ENCODE measurements at places on chromosomes 11 and 22.
A peak's percentile ranks its signal among the peaks of the same experiment; 100 is the strongest.

DNA sequence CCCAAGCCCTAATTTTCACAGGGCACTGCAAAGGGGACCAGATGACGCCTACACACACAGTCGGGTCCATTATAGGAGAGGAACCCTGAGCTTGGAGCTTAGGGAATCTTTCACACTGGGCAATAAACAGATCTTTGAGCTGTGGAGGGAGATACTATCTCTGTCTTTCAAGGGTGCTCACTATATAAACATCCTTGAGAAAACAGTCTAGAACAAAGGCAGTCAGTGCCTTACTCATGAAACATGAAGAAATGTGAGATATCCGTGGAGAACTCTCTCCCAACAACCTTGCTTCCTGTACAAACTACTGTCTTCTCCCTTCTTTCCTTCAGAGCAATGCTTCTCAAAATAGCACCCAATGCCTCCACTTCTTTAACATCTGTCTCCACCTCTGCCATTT is 109.0 kb upstream of the APOA1 start:
- DNase-seq, result no peak

- no peak for DNase-seq
Observed at GRCh38 chr22:30183861-30184278, 62.7 kb downstream of the LIF start.

GRCh38 chr22:41989246-41989645 is 9.3 kb upstream of the WBP2NL start:
- DNase-seq, result no peak

- no peak for DNase-seq
Observed at GRCh38 chr11:107493117-107493516, 35.5 kb upstream of the CWF19L2 start.

DNA sequence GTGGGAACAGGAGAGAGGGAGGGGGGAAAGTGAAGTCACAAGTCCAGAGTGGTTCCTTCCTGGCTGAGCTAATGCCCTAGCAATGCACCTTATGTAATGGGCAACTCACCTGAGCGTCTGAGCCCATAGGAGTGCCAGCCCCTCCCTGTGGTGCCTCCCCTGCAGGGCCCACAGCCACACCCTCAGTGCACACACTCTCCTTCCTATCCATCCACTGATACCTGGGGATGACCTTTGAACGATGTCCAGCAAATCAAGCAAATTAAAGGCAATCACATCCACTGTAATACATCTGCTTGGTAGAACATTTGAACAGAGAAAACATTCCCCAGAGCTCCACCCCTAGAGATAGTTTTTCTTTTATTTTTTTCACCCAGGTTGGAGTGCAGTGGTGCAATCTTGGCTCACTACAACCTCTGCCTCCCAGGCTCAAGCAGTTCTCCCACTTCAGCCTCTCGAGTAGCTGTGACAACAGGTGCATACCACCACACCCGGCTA is 19.6 kb upstream of the MICAL2 start:
- no peak for DNase-seq

- DNase-seq, result peak; percentile 73
Observed at GRCh38 chr11:127627629-127628457, 627.3 kb upstream of the KIRREL3 start.

DNA sequence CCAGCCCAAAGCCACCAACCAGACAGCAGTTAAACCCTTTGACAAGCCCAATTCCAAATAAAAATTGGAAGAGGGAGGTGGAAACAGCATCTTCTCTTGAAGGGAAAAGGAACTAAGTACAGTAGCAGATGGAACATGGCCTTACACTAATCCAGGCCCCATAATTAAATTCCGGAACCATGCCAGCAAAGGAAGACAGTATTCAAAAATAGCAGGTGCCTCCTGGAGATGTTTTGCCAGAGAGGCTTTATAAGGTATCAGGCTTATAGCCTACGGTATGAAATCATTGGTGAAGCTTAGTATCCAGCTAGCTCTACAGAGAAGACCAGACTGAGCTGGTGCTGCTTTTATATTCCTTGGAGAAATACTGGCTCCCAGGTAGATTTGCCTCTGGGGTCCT is 344.1 kb upstream of the API5 start:
- DNase-seq, result no peak

GRCh38 chr11:34213366-34213765 is 107.9 kb downstream of the NAT10 start:
- DNase-seq, result no peak

- DNase-seq, result no peak
Observed at GRCh38 chr22:50477923-50478322, 3.1 kb upstream of the SBF1 start.

- no peak for DNase-seq
Observed at GRCh38 chr11:117684111-117684510, 112.9 kb downstream of the DSCAML1 start.

DNA sequence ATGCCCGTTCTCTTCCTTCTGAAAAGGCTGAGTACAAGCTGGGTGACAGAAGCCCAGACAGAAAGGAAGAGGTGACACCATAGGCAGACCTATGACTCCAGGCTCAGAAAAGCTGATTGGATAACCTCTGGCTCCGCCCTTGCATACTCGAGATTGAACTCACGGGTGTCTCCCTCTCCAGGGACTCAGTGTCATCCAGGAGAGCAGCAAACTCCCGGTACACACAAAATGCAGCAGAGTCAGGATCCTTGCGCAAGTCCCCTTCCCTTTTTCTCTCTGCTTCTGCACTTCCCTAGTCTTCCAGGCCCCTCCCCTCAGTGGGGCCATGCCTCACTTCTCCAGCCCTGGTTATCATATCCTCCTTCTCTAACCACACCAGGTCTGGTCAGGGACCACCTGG is 9.8 kb downstream of the SCN4B start:
- DNase-seq, result no peak

DNA sequence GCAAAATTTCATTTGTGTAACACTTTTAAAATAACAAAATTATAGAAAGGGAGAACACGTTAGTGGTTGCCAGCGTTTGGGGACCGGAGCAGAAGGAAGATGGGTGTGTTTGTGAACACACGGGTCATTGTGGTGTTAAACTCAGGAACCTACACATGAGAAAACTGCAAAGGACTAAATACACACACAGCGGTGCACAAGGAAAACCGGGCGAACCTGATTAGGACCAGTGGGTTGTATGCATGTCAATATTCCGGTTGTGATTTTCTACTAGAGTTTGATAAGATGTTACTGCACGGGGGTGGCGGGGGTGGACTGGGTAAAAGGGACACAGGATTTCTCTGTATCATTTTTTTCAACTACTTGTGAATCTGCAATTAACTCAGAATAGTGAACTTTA is 351.2 kb downstream of the OPCML start:
- no peak for DNase-seq

DNA sequence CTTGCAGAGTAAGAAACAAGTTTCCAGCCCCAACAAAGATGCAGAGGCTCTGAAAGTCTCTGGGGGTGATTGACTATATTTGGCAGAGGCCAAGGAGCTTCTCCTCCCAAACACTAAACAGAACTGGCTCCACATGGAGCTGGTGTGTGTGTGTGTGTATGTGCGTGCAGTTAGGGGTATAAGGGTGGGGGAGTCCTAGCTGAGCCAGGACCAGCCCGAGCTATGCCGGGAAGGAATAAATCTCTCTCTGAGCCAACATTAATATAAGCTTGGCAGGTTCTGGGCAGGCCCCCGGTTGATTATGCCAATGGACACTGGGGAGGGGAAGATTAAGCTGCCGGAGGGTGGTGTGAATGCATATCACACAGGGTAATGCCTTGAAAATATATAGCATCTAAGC is 324.2 kb downstream of the MIAT start:
- no peak for DNase-seq

- no peak for DNase-seq
Observed at GRCh38 chr11:100889758-100890157, 202.7 kb downstream of the ARHGAP42 start.

DNA sequence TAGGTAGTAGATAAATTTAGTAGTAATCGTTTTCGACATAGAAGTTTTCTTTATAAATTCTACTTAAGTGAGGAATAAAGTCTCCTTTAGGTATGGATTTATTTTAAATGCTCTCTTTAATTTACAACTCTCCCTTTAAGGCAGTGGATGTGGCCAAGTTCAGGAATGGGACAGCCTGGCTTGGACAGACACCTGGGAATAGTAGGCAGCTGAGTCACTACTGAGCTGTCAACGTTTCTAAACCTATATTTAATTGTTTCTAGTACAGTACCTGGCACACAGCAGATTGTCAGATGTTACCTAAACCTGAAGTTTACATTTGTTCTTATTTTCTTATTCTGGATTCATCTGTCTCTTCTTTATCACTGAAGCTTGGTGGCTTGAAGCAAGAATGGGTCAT is 85.1 kb downstream of the DEPDC5 start:
- no peak for DNase-seq

DNA sequence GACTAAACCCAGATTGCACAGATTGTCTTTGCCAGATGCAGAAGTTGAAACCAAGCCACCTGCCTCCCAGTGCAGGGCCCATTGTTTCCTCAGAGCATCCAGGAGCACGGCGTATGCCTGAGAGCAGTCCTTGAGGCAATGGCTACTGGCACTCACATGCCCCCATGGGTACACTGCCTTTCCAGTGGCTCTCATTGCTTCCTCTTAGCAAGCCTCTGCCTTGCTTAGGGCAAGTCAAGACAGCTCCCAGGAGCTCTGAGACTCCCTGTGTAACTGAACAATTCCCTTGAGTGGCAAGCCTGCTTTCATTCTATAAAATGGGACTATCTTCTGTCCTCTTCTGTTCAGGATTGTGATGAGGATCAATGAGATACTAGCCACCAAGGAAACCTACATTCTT is 4.1 kb downstream of the SYTL2 start:
- no peak for DNase-seq

- DNase-seq, result no peak
Observed at GRCh38 chr22:21672107-21672629, 6.4 kb downstream of the PPIL2 start.

DNA sequence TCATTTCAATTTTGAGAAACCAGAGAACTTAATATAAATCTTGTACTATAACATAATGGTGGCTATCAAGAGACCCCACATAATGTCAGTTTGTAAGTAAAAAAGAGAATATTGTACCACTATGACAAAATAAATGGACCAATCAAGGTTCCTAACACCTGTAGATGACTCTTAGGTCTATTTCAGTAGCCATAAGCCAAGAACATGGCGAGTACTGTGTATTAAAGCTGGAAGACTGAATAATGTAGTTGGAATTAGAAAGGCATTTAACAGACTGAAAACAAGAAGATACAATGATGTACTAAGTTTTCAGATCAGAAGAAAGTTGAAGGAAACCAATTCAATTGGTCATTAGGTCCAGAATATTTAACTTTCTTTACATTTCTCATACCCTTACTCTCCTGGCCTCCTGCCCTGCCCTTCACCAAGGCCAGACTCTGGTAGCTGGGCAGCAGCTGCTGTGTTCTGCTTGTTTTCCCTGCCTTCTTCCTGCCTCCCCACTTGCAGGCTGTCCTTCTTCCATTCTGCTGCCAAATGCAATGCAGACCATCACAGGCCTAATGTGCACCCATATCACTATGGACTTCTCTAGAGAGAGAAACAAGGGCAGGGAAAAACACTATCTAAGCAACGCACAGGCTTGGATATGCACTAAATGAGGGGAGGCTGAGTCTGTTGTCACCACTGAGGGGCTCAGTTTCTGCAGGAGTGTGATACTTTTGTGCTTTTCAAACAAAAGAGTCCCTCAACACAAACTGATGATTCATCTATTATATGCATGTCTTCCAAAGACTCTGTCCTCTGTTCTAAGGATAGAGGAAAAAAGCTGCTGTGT is 60.1 kb downstream of the RAB30 start:
- no peak for DNase-seq

DNA sequence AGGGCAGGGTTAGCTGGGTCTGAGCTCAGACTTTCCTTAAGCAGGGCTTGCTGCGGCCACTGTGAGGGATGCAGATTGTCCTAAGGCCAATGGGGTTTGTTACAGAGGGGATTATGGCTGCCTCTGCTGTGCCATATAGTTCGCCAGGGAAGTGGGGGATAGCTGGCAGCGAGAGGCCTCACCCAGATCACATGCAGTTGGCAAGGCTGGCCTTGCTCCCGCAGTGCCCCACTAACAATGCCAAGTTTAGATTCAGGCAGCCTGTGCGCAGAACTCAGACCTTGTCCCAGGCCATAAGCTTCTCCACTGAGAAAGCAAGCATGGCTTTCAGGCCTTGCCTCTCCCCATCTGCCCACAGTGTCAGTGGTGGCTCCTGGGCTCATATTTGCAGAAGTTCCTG is 4.7 kb upstream of the APOL2 start:
- DNase-seq, result no peak

DNA sequence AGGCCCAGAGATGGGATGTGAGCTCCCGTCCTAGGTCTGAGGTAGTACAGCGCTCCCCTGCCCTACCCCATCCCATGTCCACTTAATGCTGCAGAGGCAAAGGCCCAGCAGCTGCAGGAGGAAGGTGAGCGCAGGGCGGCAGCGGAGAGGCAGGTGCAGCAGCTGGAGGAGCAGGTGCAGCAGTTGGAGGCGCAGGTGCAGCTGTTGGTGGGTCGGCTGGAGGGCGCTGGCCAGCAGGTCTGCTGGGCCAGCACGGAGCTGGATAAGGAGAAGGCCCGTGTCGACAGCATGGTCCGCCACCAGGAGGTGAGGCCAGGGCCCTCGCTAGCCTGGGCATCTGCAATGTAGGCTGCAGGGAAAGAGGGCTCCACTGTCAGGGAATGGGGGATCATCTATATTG is 15.2 kb downstream of the CCDC157 start:
- DNase-seq, result peak; percentile 46

Data from NCI-H510A (cell line).